Astrocyte (in vitro differentiated cells and primary cell): ENCODE measurements at places on chromosomes 4 and X.
A peak's percentile ranks its signal among the peaks of the same experiment; 100 is the strongest.

DNA sequence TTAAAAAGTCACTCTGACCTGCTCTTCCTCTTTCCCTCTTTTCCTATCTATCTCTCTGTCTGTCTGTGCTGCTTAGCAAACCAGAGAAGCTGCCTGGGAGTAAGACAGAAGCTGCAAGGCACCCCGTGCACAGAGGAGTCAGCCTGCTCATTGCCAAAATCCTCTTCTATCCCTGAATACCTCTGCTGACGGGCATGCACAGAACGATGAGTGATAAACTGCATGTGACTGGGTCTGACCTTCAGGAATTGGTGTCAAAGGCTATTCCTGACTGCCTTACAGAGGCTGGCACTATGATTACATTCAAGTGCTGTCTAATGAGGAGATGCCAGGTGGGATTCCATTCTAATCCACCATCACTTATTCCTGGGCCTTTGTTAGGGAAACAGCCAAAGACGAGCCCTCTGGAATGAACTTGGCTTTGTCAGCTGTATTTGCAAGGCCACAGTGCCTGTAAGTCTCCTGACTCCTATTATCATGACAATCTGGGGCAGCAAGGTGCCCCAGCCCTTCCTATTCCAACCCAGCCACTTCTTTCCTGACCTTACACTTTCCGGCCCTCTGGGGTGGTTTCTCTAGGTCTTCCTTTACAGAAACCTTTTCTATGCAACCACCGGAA, 45.4 kb upstream of the CTAG2 start:
- H3K4me1 ChIP-seq, result no peaks in the 10 kb centered on the region
- no peak overlapping the region for H3K4me3 ChIP-seq
- H3K27me3 ChIP-seq, result no peaks in the 10 kb centered on the region
- no peak for DNase-seq
- H3K36me3 ChIP-seq, result no peaks in the 10 kb centered on the region

DNA sequence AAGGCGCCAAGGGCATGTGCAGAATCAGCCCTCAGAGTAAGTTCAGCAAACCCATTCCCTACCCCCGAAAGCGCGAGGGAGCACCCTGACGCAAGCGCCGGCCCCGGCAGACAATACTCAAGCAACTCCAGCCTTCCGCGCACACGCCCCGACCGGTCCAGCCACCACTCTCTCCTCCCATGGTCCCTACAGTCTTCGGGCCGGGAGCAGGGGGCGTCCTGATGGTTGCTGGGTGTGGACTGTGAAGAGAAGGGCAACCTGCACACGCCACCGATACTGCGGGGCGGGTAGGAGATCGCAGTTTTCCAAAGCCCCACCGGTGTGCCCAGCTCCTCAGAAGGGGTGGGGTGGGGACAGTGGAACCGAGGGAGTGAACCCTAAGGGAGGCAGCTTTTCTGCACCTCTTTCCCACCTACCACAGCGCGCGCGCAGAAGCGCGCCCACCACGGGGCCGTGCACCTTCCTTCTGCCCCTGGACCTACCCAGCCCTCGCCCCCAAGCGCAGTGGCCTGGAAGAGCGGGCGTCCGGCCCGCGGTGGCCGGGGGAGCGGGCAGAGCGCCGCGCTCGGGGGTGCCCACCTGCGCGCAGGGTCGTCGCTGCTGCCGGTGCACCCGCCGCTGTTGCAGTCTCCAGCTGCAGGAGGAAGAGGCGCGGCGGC, 650.2 kb upstream of the DIPK2B start:
- H3K36me3 ChIP-seq, result peaks cover 2% of the 10 kb centered on the region
- H3K27me3 ChIP-seq, result no peaks in the 10 kb centered on the region
- peak overlapping the region; percentile 95 for H3K4me3 ChIP-seq
- peaks cover 17% of the 10 kb centered on the region for H3K4me1 ChIP-seq
- DNase-seq, result peak; percentile 25
- peak overlapping the region; percentile 75 for H3K27ac ChIP-seq

DNA sequence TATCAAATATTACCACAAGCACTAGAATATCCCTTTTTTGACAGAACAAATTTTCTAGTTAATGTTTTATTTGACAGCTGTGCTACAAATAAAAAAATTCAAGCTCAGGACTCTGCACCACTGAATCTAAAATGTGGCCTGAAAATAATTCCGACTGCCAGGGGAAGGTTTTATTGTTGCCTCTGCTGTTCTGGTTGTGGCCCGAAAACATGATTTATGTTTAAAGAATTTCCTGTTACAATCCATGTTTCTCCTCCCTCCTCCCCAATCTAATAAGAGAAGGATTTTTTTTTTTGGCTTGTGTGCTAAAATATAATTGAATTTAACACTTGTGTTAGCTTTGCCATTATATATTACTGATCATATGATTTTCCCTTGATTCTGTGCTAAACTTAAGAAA, 227.8 kb downstream of the DCLK2 start:
- no peaks in the 10 kb centered on the region for H3K36me3 ChIP-seq
- H3K4me3 ChIP-seq, result no peak overlapping the region
- no peaks in the 10 kb centered on the region for H3K27me3 ChIP-seq
- peak; percentile 71 for DNase-seq
- H3K4me1 ChIP-seq, result peaks cover 51% of the 10 kb centered on the region
- H3K27ac ChIP-seq, result peak overlapping the region; percentile 65

- peak; percentile 4 for DNase-seq
- no peaks in the 10 kb centered on the region for H3K36me3 ChIP-seq
- H3K27ac ChIP-seq, result no peak overlapping the region
These were observed 332.5 kb upstream of the ZFP42 start for GRCh38 chr4:187663076-187663475.

GRCh38 chrX:727738-728621, 97.4 kb downstream of the SHOX start:
- no peaks in the 10 kb centered on the region for H3K27me3 ChIP-seq
- no peak overlapping the region for H3K4me3 ChIP-seq
- H3K36me3 ChIP-seq, result no peaks in the 10 kb centered on the region
- H3K27ac ChIP-seq, result no peak overlapping the region
- no peaks in the 10 kb centered on the region for H3K4me1 ChIP-seq

GRCh38 chrX:57929373-57929772, 19.1 kb upstream of the ZXDA start:
- H3K4me3 ChIP-seq, result no peak overlapping the region
- DNase-seq, result no peak
- no peak overlapping the region for H3K27ac ChIP-seq
- H3K4me1 ChIP-seq, result no peaks in the 10 kb centered on the region
- no peaks in the 10 kb centered on the region for H3K36me3 ChIP-seq

DNA sequence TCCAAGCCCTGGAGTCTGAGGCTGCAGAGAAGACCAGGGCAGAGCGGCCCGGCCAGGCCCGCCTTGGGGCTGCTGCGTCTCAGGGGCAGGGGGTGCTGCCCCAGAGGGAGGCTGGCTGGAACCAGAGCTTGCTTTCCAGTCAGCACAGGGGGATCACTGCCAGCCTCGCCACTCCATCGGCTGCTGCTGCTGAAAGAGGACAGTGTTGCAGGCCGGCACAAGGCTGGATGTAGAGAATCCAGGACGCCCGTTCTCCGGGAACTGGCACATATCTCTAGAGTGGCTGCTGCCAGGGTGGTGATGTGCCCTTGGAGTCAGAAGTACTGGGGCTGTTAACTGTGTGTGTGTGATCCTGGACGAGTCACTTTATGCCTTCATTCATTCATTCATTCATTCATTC, 31.9 kb upstream of the SORCS2 start:
- H3K27ac ChIP-seq, result no peak overlapping the region
- peaks cover 14% of the 10 kb centered on the region for H3K4me1 ChIP-seq
- DNase-seq, result no peak
- no peak overlapping the region for H3K4me3 ChIP-seq
- H3K36me3 ChIP-seq, result no peaks in the 10 kb centered on the region

GRCh38 chr4:52164116-52164515, 113.0 kb downstream of the SPATA18 start:
- H3K4me3 ChIP-seq, result no peak overlapping the region
- no peaks in the 10 kb centered on the region for H3K36me3 ChIP-seq
- H3K4me1 ChIP-seq, result no peaks in the 10 kb centered on the region
- no peak overlapping the region for H3K27ac ChIP-seq

- H3K4me1 ChIP-seq, result peaks cover 9% of the 10 kb centered on the region
- DNase-seq, result no peak
- no peak overlapping the region for H3K4me3 ChIP-seq
- no peaks in the 10 kb centered on the region for H3K36me3 ChIP-seq
These were observed 262.6 kb upstream of the RPS6KA3 start for GRCh38 chrX:20529301-20529700.

GRCh38 chr4:75030028-75030427, 97.1 kb downstream of the PARM1 start:
- H3K27ac ChIP-seq, result no peak overlapping the region
- no peaks in the 10 kb centered on the region for H3K36me3 ChIP-seq
- no peak for DNase-seq
- H3K4me1 ChIP-seq, result no peaks in the 10 kb centered on the region
- no peak overlapping the region for H3K4me3 ChIP-seq

DNA sequence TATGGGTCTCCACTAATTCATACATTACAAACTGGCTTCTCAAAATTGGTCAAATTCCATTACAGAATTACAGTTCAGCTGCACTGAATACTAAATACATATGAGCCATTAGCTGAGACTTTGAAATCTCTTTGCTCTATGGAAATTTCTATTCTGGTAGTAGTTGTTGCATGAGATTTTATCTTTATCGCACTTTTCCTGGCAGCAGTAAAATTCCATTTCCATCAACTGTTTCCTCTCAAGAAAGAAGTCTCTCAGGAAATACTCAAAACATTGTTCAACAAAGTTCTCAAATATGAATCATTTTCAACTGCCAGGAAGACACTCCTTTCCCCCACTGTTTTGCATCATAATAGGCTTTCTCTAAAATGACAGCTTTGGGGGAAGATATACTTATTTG, 51.3 kb downstream of the ATP11C start:
- peaks cover 20% of the 10 kb centered on the region for H3K4me1 ChIP-seq
- peak; percentile 64 for DNase-seq
- H3K27ac ChIP-seq, result peak overlapping the region; percentile 81
- H3K36me3 ChIP-seq, result no peaks in the 10 kb centered on the region
- no peaks in the 10 kb centered on the region for H3K27me3 ChIP-seq
- peak overlapping the region; percentile 29 for H3K4me3 ChIP-seq

DNA sequence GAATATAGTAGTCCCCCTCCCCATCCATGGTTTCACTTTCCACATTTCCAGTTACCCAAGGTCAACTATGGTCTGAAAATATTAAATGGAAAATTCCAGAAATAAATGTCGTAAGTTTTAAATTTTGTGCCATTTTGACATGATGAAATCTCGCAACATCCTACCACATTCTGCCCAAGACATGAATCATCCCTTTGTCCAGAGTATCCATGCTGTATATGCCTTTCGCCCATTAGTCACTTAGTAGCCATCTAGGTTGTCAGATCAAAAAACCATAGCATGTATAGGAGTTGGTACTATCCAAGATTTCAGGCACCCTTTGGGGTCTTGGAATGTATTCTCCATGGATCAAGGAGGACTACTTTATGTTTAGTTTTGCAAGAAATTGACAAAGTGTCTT, 8.3 kb downstream of the PRRG1 start:
- no peaks in the 10 kb centered on the region for H3K36me3 ChIP-seq
- no peaks in the 10 kb centered on the region for H3K4me1 ChIP-seq
- H3K27me3 ChIP-seq, result no peaks in the 10 kb centered on the region
- no peak overlapping the region for H3K4me3 ChIP-seq
- no peak overlapping the region for H3K27ac ChIP-seq

- no peak overlapping the region for H3K27ac ChIP-seq
- no peaks in the 10 kb centered on the region for H3K4me1 ChIP-seq
- H3K36me3 ChIP-seq, result no peaks in the 10 kb centered on the region
- H3K27me3 ChIP-seq, result no peaks in the 10 kb centered on the region
These were observed 30.6 kb upstream of the RAB40A start for GRCh38 chrX:103549916-103550315.

- H3K36me3 ChIP-seq, result no peaks in the 10 kb centered on the region
- H3K27me3 ChIP-seq, result no peaks in the 10 kb centered on the region
- H3K4me3 ChIP-seq, result no peak overlapping the region
- H3K27ac ChIP-seq, result no peak overlapping the region
- no peaks in the 10 kb centered on the region for H3K4me1 ChIP-seq
These were observed 139.7 kb upstream of the SPRY1 start for GRCh38 chr4:123256901-123257300.

DNA sequence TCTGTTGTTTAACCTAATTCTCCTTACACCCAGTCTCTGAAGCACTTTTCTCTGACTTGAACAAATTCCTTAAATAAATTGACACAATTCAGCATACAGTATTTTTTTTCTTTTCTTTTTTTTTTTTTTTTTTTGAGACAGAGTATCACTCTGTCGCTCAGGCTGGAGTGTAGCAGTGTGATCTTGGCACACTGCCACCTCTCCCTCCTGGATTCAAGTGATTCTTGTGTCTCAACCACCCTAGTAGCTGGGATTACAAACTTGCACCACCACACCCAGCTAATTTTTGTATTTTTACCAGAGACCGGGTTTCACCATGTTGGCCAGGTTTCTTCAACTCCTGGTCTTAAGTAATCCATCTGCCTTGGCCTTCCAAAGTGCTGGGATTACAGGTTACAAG, 1498.1 kb upstream of the PCDH10 start:
- DNase-seq, result no peak
- H3K4me1 ChIP-seq, result no peaks in the 10 kb centered on the region
- no peaks in the 10 kb centered on the region for H3K27me3 ChIP-seq
- H3K36me3 ChIP-seq, result no peaks in the 10 kb centered on the region
- no peak overlapping the region for H3K4me3 ChIP-seq

DNA sequence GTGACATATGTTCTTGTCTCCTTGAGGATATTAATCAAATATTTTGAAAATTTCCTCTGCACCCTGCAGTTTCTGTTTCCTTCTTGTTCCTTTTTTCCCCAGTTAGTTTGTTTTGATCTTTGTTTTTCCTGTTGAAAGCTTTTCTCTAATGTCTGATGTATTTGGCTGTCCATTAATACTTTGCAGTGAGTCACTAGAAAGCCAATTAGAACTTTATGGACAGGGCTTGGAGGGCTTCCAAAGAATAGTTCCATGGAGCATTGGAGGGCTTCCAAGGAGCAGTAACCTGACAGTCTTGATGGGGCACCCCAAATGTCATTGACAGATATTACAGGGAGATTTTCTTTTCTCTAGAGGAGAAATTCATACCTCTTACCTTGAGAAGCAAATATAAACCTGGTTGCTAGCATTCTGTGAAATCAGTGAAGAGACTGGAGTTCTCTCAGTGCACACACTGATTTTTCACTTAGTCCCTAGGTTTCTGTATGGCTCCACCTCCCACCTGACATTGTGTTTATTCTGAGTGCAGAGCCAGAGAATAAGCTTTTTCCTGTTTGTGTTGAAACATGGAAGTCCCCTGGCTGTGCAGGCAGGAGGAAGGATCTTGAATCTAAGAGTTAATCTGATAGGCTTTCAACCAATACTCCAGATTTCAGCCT, 26.5 kb downstream of the SPARCL1 start:
- no peaks in the 10 kb centered on the region for H3K27me3 ChIP-seq
- H3K4me3 ChIP-seq, result no peak overlapping the region
- DNase-seq, result no peak
- H3K27ac ChIP-seq, result no peak overlapping the region

DNA sequence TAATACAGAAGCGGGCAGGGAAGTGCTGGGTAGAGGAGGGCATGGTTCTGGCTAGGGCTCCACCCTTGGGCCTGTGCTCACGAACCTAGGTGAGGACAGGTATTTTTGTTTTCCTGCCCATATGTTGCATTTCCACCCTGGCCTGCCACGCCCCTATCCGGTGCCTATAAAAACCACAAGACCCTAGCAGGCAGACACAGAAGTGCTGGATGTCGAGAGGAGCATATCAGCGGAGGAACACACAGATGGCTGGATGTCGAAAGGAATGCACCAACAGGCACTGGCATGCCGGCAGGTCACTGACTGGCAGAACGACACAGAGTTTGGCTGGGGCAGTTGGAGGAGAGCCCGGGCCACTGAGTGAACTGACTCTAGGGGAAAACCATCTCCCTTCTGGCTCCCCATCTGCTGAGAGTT, 316.6 kb upstream of the BOD1L1 start:
- no peaks in the 10 kb centered on the region for H3K36me3 ChIP-seq
- no peak for DNase-seq
- H3K27me3 ChIP-seq, result no peaks in the 10 kb centered on the region
- no peak overlapping the region for H3K27ac ChIP-seq

- no peak for DNase-seq
- H3K27me3 ChIP-seq, result no peaks in the 10 kb centered on the region
- no peaks in the 10 kb centered on the region for H3K36me3 ChIP-seq
These were observed 175.0 kb downstream of the PPP3CA start for GRCh38 chr4:101172369-101172768.
